Cortex of kidney (tissue), 1 donor: ENCODE measurements at places on chromosomes 11 and 22.

DNA sequence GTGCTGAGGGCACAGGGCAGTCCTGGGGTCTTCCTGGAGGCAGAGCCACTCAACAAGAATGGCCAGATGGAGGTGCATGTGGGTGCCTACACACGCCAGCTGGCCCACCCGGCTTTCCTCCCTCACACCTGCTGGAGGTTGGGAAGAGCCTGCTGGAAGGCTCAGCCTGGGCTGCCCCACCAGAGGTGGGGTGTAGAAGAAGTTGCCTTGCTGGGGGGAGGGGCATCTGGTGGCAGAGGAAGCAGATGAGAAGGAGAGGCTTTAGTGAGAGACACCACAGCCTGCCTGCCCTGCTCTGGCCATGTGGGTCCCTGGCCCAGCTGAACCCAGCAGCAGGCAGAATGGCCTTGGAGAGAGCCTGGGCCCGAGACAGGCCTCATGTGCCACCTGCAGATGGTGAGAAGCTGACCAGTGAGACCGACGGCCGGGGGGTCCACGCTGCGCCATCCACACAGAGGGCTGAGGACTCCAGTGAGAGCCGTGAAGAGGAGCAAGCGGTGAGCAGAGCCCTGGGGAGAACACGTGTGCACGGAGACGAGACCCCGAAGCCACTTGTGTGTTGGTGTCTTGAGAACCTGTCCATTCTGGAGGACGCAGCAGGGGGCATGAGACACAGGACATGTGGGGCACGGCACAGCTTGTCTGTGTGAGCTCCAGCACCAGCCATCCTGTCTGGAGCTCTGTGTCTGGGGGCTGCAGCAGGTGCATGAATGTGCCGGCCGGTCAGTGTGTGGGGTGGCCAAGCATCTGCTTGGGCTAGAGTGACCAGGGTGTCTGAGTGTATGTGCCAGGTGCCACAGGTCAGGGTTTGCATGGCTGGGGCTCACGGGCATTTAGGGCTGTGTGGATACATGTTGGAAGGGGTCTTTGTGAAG is 2.7 kb downstream of the B4GALNT4 start:
- DNase-seq, result no peak

DNA sequence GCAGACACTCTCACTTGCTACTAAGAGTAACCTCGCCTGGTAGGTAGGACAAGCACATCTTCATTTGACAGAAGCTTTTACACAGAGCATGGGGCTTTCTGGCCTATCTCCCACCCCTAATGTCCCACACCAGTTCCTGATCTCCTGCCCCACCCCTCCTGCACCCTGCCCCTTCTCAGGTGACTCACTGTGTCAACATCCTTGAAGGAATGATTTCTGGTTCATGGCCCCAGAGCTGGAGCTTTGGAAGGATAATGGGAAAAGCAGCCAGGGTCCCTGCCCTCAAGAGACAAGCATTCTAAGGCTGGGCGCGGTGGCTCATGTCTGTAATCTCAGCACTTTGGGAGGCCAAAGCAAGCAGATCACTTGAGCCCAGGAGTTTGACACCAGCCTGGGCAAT is 47.2 kb downstream of the LRFN4 start:
- no peak for DNase-seq

GRCh38 chr22:34879001-34879400 is 187.0 kb upstream of the ISX start:
- no peak for DNase-seq

DNA sequence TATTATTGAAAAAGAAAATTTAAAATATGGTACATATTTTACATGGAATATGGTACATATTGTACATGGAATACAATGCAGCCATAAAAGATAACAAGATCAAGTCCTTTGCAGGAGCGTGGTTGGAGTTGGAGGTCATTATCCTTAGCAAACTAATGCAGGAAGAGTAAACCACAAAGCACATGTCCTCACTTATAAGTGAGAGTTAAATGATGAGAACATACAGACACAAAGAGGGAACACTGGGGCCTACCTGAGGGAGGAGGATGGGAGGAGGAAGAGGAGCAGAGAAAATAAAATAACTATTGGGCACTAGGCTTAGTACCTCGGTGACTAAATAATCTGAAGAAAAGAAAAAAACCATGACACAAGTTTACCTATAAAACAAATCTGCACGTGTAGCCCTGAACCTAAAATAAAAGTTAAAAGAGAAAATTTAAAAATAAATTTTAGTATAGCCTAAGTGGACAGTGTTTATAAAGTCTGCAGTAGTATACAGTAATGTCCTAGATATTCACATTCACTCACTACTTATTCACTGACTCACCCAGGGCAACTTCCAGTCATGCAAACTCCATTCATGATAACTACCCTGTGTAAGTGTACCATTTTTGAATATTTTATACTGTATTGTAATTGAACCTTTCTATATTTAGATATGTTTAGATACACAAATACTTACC is 204.4 kb downstream of the FAM76B start:
- DNase-seq, result no peak

DNA sequence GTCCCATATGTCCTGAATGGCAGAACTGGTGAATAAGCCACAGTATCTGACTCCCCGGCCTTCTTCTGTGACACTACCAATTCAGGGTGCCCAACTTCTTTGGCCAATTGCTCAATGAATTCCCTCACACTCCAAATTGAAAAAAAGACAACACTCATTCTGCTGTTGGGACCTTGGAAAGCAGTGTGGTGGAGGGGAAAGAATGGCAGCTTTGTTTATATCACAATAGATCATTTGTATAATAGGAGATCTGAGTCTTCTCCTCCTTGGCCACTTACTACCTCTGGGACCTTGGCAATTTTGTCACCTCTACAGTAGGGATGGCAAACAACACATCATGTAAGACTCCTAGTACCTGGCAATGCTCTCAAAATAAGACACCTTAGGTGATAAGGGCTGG is 64.6 kb downstream of the OPCML start:
- DNase-seq, result no peak

GRCh38 chr11:32312865-32313403 is 122.4 kb downstream of the WT1 start:
- no peak for DNase-seq

DNA sequence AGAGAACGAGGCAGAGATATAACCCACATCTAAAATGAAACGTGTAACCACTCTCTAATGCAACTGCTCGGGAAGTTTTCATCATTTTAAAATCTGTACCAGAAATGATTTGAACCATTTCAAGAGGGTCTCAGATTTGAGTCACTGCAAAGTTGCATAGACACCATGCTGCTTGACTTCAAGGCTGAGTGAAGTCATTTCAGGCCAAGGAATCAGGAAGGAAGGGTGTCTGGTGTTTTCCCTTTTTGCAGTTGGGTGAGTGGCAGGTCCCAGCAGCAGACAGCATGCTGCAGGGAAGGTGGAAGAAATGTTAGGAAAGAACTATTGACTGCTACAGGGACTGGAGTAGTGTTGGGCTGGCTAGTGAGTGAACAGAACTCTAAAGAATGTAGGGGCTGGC is 16.5 kb downstream of the TANGO2 start:
- DNase-seq, result no peak

DNA sequence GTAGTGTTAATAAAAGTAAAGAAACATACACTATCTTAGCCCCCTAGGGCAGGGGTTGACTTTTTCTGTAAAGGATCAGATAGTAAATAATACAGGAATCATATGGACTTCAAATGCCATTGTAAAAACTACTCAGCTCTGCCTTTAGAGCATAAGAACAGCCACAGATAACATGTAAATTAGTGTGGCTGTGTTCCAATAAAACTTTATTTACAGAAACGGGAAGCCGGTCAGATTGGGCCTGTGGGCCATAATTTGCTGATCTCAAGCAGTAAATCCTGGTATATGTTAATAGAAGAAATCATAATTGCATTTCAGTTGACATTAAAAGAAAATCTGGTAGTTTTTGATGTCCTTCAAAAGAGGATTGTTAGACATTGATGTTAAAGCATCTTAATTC is 76.5 kb downstream of the ZC3H12C start:
- no peak for DNase-seq

DNA sequence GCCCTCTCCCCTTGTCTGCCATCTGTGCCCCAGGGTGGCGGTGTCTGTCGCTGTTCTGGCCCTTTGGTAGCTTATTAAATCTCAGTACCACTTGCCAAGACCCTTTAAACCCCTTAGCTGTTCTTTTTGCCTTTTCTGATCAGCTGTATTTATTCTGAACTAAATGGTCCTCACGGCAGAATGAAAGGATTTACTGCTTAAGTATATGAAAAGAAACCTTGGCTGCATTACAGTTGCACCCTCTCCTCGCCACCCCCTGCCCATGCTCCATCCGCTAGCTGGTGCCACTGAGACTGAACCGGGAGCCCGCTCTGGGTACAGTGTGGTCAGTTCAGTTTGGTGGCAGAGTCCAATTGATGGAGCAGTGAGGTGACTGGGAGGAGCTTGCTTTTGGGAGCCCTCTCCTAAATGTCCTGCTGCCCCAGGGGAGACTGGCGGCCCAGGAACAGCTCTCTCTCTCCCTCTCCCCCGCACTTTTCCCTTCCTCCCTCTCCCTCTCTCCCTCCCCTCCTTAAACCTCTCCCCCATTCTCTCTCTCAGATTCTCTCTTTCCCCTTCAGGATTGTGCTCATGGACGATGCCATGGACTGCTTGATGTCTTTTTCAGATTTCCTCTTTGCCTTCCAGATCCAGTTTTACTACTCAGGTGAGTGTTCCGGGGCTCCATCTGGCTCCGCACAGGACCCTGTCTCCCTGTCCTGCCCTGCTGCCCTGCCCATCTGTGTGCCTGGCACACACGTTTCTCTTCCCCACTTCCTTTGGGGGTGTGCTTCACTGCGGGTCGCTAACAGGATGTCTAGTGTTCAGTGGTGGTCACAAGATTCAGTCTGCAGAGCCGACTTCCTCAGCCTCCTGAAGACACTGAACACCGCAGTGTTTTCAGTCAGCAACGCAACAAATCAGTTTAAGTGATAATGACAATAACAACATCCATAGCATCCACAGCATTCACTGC is 21.8 kb downstream of the ARFGAP2 start:
- no peak for DNase-seq

DNA sequence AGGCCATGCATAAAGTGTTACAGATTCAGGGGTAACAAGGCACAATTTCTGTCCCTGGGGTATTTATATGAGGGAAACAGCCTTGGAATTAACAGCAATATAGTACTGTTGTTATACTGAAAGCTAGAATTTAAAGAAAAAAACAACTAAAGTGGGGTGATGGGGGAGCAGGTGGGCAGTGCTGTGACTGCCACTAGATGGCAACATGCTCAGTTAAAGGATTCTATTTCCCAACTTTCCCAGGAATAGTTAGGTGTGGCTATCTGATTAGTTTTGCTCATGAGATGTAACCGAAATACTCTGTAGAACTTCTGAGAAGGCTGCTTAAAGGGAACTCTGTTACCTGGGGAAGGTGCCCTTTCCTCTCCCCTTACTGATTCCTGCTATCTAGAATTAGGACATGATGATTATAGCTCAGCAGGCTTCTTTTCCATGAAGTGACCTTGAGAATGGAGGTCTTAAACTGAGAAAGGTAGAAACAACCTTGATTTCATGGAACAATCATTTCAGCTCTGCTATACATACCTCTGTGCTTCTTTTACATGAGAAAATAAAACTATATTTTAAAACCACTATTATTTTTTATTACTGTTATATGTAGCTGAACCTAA is 102.6 kb downstream of the RELT start:
- no peak for DNase-seq

- no peak for DNase-seq
Measured at GRCh38 chr11:124898263-124898680, 607 bp upstream of the ROBO4 start.

GRCh38 chr22:48099251-48099650 is 1336.8 kb downstream of the TBC1D22A start:
- no peak for DNase-seq

DNA sequence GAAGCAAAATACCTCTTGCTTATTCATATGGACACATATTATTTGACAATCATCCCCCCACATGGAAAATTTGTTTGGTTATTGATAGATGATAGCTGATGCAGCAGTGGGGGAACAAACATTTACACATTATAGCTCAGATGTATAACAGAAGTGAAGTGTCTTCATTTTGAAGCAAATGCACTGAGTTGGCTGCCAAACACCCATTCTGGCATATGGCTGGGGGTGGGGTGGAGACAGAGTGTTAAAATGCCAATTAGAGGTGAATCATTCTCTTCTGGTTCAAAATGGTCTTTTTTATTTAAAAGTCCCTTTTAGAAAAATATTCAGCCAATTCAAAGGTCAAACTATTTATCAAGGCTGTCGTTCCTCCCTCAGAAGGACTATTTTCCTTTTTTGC is 157.3 kb upstream of the TRPC6 start:
- DNase-seq, result no peak

GRCh38 chr22:20578707-20579106 is 71.3 kb downstream of the MED15 start:
- no peak for DNase-seq

DNA sequence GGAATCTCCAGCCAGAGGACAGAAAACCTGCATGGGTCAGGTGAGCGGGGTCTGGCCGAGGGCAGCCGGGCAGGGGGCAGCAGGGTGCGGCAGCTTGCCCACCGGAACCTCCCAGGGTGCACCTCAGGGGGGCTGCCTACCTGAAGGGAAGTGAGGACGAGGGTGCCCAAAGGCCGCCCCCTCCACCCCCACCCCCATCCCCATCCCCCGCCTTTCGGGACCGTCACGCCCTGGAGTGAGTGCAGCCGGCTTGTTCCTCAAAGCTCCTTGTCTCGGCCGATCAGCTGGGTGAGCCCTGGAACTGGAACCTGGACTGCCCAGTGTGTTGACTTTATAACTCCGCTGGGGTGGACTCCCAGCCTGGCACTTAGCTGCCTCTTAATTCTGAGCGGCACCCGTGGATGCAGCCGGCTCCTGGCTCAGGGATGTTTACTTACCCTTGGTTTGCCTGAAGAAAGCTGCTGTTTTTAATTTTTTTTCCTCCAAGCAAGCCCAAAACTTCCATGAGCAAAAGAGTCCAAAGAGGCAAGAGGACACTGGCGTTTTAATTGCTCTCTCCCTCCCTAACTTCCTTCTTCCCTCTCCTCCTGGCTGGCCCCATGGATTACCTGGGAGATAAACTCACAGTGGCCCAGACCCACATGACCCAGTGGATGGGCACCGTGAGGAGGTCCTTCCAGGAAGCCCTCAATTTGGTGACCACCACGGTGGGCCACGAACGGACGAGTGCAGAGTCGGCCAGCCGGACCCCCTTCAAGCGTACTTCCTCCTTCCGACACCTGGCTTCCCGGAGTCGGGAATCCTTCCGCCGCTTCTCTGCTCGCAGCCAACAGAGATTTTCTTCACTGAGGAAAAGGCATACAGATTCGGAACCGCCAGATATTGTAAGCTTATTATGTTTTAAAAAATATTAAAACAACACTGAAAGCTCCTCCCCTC is 87.8 kb upstream of the CRYBB3 start:
- no peak for DNase-seq
